ENCODE measurements at places on chromosomes 6 and 20.

DNA sequence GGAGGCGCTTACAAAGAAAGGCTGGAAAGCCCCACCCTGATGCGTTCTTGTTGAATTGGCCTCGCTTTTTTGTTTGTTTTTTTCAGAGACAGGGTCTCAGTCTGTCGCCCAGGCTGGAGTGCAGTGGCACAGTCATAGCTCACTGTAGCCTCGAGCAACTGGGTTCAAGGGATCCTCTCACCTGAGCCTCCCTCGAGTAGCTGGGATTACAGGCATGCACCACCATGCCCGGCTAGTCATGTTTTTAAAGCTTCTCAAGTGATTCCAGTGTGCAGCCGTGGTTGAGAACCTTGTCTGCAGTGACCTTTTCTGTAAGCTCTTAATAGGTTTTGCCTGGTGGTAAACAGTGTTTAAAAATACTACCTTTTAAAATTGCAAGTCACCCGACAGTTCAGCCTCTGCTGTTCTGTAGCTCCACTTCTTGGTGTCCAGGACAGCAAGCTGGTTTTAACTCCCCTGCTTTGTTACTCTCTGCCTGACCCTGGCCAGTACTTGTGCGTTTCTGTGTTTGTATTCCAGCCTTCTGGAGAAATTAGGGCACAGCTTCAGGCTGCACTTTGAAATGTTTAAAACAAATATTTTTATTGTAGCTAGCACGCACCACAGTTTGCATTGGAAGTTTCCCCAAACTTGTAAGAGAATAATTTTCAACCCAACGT is 54.4 kb downstream of the KDM1B start:
- no peak for DNase-seq

DNA sequence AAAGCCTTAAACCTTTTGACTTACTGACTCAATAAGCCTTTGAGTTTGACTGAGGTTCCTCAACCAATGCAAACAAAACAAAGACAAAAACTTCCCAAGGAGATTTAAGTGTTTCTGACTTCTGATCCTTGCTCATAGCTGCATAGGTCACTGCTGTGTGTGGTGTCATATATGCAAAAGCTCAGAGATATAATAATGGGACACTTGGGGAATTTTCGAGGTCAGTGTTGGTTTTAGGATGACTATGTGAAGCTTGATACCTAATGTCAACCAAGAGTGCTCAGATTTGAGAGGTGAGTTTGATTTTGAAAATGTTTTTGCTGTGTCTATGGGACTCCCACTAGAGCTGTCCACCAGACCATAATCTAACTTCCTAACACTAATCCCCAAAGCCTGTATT is 26.2 kb downstream of the ZKSCAN8 start:
- DNase-seq, result no peak

DNA sequence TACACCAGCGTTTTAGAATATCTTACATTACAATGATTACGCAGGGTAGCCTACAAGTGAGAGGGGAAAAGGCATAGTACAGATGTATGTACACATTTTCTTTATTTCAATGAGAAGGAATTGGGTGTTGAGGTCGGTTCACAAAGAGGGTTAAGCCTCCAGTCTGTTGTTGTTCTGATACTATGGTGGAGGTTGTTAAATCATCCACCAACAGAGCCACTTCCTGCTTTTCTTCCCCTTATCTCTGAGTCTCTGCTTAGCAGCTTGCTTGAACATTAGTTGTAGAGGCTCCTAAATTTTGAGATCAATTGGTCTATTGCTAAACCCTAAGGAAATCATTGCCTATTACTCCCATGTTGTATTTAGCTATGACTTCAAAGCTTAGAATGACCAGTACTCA is 7.3 kb downstream of the RGS17 start:
- DNase-seq, result no peak

GRCh38 chr6:132713352-132714134 is at the start of gene VNN1:
Gene VNN1 (minus strand): TSS chr6:132714055. CDS start chr6:132714035, 20 bp downstream.
- DNase-seq, result no peak

DNA sequence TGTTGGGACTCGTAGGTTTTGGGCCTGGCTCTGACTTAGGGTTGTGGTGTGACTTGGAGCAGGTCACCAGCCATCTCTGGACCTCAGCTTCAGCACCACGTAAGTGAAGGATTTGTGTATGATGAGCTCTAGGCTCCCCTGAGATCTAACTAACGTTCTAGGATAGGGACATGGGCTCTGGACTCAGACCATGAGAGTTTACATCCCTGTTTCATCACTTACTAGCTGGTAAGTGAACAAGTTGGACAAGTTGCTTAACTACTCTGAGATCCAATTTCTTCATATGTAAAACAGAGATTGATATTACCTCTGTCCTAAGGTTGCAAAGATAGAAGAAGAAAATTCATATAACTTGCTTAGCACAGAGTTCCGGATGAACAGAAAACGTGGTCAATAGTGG is 20.3 kb upstream of the PNPLA1 start:
- DNase-seq, result no peak

DNA sequence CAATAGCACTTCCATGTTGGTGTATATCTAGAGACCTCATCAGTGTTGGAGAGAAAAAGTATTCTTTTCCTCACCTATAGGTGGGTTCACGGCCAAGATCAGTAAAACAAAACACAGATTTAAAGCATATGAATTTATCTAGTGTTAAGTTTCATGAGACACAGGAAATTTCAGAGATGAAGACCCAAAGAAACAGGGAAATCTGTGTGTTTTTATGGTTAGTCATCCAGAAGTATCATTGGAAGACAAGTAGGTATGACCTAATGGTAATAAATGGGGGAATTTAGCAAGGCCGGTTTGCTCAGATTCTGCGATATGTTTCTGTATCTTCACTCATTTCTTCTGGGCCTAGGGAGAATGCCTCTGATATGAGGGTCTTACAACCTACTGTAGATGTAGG is 419.6 kb upstream of the MARCKS start:
- DNase-seq, result no peak

GRCh38 chr20:19903168-19903811 is 113.9 kb upstream of the NAA20 start:
- DNase-seq, result peak; percentile 31

DNA sequence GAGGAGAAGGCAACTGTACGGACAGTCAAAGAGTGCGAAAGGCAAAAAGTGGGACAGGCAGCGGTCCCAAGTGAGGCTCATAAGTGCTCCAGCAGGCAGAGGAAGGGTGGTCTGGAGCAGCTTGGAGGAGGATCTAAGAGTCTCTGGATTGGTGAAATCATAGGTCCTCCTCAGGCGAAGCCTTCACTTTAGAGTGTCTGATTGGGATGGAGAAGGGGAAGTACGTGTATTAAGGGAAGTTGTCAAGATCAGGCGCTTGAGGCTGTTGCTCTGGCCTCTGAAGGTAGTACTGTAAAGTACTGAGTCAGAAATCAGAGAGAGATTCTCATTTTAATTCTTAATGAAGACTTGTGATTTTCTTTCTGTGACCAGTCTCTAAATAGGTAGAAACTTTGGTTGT is 185.6 kb downstream of the KIF16B start:
- DNase-seq, result no peak

DNA sequence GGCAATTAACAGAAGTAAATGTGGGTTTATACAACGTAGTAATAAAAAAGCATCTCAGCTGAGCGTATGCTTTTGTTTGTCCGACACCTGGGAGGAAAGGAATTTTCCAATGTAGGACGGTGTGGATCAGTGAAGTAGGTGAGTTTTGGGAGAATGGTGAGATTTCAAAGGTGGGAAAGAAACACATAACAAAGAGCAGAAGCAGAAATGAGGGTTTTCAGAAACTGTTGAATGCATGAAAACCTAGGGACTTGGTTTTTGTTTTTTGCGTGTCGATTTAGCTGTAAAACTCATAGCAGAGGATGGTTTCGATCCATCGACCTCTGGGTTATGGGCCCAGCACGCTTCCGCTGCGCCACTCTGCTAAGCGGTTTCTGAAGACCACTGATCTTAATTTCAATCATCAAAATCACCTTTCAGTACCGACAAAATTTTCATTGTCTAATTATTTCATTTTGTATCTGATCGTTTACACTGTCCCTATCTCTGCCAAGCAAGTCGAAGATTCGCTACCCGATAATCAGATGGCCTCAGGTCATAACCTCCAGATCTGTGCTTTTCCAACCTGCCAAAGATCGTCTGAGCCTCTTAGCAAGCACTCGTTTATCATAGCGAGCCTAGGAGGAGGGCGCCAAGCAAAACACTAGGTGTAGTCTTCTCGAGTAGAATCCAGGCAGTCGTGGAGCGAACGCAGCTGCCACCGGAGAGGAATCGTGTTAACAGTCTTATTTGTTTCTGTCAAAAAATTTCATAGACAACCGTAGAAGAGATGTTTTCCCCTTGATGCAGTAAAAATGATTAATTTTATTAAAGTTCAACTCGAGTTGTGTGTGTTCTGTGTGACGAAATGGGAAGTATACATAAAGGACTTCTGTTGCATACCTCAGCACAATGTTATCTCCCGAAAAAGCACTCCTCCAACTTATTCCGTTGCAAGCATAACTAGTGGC is 20.9 kb upstream of the POM121L2 start:
- no peak for DNase-seq

- DNase-seq, result no peak
Measured at GRCh38 chr20:6075428-6076219, 21.8 kb upstream of the LRRN4 start.

DNA sequence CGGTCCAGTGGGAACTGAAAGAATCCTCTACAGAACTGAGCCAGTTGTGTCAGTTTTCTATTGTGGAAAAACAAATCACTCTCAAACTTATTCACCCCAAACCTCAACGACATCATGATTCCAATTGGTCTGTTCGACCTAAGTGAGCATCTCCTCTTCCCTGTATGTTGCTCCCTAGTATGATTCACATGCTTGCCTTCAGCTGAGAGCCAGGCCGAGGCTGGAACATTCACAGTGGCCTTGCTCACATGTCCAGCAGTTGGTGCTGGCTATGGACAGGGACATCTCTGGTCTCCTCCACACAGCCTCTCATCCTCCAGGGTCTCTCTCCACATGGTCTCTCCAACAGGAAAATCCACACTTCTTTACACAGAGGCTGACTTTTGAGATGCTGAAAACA is 28.3 kb upstream of the TMEM181 start:
- no peak for DNase-seq

- no peak for DNase-seq
Measured at GRCh38 chr6:81002126-81002525, 750.4 kb downstream of the TENT5A start.

DNA sequence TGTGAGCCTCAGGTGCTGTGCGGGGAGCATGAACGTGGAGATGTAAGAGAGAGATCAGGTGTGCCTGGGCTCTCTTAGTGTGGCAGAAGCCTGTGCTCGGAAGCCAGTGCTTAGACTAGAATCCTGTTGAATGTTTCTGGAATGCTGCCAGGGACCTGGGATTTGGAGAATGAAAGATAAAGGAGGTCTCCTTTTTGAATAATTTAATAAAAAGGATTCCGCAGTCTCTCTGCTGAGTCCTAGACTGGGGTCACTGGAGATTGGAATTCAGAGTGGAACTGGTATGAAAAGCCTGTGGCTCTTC is 18.8 kb upstream of the EFCAB8 start:
- DNase-seq, result no peak

DNA sequence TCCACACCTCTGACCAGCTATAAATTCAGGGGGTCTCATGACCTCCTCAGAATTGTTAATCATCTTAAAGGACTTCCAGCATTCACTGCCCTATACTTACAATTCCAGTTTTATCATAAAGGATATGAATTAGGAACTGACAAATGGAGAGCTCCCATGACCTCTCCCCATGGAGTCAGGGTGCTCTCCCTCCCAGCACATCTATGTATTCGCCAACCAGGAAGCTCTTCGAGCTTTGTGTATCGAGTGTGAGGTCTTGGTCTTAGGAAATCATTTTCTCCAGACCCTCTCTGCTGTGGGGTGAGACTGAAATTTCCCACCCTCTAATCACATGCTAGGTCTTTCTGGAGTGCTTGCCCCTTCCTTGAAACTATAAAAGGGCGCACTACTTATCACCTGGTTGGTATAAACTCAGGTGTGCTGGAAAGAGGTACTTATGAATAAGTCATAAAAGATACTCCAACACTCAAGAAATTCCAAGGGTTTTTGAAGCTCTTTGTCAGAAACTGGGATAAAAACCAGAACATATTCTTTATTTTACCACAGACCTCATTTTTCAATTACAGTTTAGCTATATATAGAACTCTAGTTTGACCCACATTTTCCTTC is 238.4 kb upstream of the OPRM1 start:
- DNase-seq, result no peak

DNA sequence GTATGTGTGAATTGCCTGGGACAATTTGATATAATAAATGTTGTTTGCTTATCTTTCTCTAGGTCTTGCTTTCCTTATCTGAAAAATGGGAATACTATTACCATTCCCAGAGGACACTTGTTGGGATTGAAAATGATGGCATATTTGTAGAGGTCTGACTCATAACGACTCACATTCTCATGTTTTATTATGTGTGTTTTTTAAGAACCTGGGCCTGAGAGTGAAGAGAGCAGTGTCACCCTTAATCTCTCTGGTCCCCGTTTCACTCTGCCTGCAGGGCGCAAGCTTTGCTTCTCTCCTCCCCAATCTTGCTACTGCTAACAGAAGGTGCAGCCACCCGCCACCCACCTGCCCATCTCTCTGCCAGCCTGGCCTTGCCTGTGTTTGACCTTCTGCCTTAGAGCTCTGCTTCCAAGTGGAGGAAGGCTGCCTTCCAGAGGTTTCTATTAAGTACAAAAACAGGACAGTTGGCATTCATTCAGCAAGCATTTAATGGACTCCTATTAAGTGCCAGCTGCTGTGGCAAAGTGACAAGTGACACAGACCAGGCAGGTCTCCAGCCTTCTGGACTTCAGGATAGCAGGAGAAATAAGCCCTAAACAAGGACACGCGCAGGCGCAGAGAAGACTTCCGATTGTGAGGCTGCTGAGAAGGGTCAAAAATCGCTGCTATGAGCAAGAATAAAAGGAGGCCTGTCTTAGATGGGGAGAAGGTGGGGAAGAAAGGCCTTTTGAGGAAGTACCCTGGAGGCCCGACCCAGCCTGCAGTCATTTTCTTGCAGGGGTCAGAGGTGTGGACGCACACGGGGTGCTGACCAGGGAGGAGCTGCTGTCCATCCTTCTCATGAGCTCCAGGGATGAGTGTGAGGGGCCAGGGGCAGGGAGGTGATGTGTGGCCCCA is 112.5 kb downstream of the JPH2 start:
- peak; percentile 25 for DNase-seq

DNA sequence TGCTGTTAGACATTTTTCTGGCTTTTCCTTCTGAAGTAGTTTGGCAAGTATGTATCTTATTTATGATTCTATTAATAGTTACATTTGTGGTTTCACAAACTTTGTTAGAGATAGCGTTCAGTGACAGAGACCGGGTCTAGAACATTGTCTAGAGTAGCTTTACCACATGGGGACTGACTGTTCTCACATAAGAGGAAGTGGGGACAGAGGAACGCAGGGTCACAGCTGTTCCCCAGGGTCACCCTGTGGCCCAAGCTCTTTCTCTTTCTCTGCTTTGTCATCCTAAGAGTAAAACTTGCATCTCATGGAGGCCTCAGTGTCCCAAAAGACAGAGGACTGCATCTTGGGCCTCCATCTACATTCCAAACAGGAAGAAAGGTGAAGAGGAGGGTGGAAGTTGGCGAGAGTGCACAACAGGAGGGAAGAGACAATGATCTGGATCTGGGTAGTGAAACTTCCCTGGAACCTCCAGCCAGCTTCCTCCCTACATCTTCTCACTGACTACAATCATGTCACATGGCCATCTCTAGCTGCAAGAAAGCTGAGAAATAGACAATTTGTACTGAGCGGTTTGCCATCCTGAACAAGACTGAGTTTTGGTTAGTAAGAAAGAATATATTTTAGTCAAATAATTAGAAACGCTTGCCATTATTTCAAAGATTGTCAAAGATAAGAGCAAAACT is 645.8 kb upstream of the ARID1B start:
- no peak for DNase-seq
